ENCODE measurements at places on chromosomes 3 and 15.

GRCh38 chr15:66565741-66566144, at the start of gene LCTL:
Gene LCTL (minus strand): TSS chr15:66565998. CDS start chr15:66565365, 633 bp downstream.
- peak; percentile 33 for DNase-seq

DNA sequence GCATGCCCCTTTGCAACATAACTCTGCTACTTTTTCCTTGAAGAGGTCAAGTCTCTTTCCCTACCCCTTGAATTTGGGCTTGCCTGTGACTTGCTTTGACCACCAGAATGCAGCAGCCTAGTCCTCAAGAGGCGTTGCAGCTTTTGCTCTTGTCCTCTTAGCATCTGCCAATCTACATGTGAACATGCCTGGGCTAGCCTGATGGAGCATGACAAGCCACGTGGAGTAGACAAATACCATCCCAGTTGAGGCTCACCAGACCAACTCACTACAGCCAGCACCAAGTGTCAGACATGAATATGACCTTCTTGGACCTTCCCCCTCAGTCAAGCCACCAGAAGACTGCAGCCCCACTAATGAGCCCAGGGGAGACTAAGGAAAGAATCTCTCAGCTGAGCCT, 32.9 kb downstream of the AMOTL2 start:
- DNase-seq: no peak

GRCh38 chr15:89356634-89357298, 22.1 kb upstream of the POLG start:
- DNase-seq: no peak

DNA sequence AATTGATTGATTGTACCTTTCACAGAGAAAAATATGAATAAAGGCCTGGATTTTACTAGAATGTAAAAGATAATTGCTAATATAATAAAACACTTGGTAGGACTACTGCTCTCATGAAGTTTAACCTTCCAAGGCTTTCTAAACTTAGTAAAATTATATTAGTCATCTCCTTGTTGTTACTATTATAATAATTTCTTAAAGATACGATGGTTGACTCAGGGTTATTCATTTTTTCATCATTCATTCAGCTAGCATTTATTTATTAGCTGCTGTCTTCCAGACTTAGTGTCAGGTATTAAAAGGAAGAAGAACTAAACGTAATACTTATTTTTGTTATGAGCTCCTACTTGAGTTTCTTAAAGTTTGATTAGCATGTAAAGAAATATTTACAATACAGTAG, 771.6 kb upstream of the NR2F2 start:
- DNase-seq: no peak

DNA sequence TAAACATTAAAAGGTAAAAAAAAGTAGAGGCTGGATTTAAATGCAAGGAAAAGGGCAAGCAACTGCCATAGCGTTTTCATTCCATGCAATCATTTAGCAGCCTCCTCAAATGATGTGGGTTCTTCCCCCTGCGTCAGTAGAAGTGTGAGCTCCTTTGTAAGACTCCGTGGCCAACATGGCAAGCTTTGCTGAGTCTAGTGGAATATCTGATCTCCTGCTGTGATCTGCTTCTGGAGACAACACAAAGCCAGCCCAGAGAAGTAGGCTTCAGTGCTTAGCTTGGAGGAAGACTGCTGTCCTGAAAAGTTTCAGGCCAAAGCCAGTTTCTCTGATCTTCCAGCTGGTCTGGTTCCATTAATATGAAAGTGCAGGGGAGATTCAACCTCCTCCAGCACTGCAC, 70.4 kb downstream of the ARPP21 start:
- no peak for DNase-seq

DNA sequence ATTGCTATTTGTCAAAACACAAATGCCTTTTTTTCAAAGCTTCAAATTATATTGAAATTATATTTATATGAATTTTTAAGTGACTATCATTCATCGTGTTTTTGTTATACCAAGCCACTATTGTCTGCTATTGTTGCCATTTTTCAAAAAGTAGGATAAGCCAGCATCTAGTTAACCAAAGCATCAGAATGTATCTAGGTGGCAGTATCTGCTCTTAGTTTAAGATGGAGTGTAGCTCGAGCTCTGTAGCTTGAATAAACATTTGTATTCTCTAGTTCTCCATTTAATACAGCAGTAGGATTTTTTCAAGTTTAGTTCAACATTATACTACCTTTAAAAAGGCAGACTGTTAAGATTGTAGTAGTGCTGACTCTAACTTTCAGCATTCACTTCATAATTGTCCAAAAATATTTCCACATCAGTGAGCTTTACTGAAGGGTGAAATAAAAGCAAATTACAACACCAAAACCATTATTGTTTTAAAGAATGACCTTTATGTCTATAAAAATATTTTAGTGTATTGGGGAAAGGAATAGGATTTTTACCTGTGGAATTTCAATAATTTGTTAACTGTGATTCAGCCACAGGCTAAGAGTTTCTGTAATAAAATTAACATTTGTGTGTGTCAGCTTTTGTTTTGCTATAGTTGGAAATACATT, 19.6 kb upstream of the C15orf61 start:
- peak; percentile 52 for DNase-seq

- peak; percentile 43 for DNase-seq
These were observed 40.0 kb upstream of the BHLHE40 start for GRCh38 chr3:4939276-4939675.

GRCh38 chr3:180000500-180000899, 36.2 kb downstream of the PEX5L start:
- DNase-seq: no peak

DNA sequence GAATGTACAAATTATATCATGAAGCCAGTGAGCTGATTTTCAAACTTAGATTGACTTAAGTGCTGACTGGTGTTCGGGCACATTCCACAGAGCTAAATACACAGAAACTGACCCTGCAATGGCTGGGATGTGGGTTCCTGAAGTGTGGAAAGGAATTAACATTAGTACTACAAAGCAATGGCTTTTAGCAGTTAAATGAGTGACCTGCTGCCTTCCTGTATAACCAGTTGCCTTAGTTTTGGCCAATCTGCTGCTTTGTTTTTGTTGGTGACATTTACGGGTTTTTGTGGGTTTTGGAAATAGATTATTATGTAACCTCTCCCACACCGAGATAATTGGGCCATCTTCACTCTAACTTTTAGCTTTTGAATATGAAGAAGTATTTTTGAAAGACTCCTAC, 2.4 kb upstream of the SKIC8 start:
- no peak for DNase-seq

DNA sequence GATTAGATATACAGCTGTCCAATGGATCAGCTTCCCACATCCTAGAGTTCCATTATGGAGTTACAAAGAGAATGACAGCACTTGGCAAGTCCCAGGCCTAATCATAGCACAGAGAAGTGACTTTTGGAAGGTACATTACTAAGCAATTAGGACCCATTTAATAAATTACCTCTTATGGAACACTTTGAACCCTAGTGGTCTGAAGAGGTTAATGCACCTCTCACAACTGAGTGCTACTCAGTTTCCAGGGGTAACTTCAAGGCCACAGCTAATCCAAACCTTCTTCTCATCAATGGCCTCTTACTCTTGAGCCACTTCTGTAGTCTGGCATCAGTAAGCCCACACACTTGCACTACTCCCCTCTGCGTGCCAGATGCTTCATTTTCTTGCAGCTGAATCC, 34.9 kb upstream of the MEIS2 start:
- no peak for DNase-seq

GRCh38 chr3:191380001-191380400, 49.7 kb upstream of the UTS2B start:
- DNase-seq: no peak

GRCh38 chr15:40379853-40380252, 2.7 kb upstream of the KNSTRN start:
- peak; percentile 68 for DNase-seq

GRCh38 chr3:123449997-123450604, 1.2 kb upstream of the ADCY5 start:
- no peak for DNase-seq

DNA sequence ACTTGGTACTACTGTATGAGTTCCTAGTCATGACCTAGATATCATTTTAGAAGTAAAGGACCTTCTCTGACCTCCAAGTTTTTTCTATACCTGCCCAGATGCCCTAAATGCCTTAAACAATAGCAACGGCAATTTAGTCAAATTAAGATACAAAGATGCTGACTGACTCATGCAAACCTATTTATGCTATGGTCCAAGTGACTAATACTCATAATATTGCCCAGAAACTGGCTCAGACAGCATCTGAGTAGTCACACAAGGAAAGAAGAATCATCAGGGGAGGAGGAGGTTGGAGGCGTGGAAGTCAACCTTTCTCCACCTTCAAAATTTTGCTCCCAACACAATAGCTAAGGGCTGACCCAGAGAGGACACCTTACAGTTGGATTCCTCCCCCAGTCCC, 6.8 kb downstream of the FYCO1 start:
- peak; percentile 60 for DNase-seq

- DNase-seq: peak; percentile 98
These were observed 232.6 kb upstream of the LRTM1 start for GRCh38 chr3:55160241-55160983.

GRCh38 chr15:100704281-100705055, 102.1 kb downstream of the ASB7 start:
- peak; percentile 3 for DNase-seq

DNA sequence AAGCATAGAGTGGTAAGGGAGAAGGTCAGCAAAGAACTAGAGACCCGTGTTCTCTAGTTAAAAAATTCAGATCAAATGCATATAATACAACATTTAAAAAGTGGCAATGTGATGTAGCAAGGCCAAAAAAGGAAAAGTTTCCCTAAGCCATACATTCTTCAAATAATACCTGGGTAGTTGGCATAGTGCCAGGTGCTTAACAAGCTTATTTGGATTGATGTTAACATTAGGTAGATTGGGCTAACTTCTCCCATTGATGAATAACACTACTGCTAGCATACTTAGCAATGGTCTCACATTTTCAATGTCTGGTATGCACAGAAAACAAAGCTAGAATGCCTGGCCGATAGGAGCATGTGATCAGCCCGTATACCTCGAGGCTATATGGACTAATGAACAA, 283.6 kb upstream of the RARB start:
- no peak for DNase-seq

GRCh38 chr3:151198849-151199248, 4.2 kb downstream of the GPR171 start:
- no peak for DNase-seq

DNA sequence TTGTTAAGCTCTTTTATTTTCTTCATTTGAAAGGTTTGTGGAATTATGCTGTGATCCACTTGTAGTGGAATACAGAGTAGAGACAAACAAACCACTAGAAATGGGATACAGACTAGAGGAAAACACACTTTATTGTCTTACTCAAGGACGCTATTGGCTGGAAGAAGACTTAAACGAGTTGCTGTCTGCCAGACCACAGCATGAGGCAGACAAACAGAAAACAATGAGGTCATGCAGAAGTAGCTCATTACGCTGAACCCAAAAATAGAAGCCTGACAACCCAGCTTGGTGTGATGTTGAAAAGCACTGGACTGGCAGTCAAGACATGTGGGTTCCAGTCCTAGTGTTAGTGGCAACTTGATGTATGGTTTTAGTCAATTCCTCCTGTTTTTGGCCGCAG, 62.4 kb upstream of the P3H2 start:
- DNase-seq: peak; percentile 66

DNA sequence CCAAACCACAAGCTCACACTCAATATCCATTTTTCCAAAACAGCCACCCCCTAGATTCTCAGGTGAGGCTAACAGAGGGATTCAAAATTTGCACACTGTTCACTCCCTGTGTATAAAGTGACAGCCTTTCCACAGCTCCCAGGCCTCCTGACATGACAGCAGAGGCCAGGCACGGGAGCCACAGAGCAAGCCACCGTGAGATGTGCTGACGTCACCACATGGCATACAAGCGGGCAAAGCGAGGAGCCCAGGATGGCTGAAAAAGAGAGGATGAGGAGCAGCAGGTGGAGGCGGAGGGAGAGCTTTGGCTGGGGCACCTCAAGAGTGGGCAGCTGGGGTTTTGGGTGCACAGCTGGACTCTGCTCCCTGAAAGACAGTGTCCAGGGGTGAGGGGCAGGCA, 27.1 kb downstream of the EHD4 start:
- no peak for DNase-seq

- no peak for DNase-seq
These were observed 29.5 kb upstream of the TMEM115 start for GRCh38 chr3:50388720-50389413.

- no peak for DNase-seq
These were observed 608.1 kb upstream of the UBE2E2 start for GRCh38 chr3:22594990-22595389.

GRCh38 chr3:64061628-64062027, 38.3 kb upstream of the PSMD6 start:
- no peak for DNase-seq

GRCh38 chr15:68593828-68594532, 15.2 kb downstream of the CORO2B start:
- no peak for DNase-seq

GRCh38 chr3:32961189-32961715, 9.8 kb downstream of the CCR4 start:
- DNase-seq: no peak

DNA sequence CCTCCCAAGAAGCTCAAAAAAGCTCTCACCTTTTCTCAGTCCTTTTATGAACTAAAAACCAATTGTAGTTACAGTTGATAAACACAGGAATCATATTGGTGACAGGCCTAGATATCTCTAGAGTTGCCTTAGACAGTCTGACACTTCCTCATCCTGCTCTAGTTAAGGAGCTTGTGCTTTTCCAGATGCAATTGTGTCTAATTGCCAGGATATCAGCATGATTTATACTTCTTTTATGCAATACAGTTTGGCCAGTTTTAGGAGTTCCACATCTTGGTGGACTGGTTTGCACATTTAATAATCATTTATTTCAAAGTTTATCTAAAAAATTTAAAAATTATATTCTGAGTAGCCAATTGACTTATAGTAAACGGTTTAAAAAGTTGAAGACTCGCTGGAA, 95.7 kb downstream of the DUT start:
- DNase-seq: no peak

DNA sequence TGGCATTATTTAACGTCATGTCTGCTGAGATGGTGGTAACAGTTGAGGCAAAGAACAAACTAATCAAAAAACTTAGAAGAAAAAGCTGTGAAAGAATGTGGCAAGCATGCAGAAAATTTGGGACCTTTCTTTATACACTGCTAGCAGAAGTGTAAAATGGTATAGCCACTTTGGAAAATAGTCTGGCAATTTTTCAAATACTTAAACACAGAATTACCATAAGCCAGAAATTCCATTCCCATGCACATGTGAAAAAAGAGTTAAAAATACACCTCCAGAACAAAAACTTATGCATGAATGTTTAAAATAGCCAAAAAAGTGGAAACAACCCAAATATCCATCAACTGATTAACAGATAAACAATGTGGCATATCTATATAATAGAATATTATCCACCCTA, 613.3 kb downstream of the TBL1XR1 start:
- DNase-seq: no peak

Measured in kidney glomerular epithelial cell (primary cell).